ENCODE measurements at places on chromosomes 7 and 10.

DNA sequence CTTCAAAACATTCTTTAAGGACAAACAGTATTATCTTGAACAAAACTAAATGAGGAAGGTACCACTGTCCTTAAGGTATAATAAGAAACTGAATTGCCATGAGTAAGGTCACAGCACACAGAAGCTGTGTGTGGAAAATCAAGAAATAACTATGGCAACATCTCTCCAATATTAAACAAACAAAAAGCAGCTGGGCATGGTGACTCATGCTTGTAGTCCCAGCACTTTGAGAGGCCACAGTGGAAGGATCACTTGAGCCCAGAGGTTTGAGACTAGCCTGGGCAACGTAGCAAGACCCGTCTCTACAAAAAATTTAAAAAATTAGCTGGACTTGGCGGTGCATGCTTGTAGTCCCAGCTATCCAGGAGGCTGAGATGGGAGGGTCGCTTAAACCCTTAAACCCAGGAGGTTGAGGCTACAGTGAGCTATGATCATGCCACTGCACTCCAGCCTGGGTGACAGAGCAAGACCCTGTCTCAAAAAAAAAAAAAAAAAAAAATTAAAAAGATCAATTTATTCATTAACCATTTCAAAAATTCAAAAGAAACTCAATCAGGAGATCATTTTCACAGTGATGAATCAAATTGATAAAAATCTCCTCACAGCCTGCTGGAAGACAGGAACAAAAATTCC lies 195.4 kb downstream of the SKIDA1 start:
- DNase-seq, result peak; percentile 89

DNA sequence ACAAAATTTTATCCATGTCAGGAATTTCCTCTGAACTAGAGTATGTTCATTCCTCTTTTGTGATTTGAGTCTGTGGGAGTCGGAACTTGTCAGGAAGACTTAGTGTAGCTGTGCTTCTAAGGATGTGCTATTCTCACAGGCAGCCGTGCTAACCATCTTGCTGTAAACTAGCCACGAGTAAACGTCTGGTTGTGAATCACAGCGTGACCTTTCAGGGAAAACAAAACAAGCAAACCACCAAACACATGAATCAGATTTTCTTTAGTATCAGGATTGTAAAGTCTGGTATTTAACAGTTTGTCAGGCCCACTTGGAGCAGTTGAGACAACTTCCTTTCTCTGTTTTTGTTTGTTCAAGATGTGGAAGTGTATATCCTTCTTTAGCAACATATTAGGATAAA lies 32.0 kb downstream of the AUTS2 start:
- DNase-seq, result peak; percentile 88

DNA sequence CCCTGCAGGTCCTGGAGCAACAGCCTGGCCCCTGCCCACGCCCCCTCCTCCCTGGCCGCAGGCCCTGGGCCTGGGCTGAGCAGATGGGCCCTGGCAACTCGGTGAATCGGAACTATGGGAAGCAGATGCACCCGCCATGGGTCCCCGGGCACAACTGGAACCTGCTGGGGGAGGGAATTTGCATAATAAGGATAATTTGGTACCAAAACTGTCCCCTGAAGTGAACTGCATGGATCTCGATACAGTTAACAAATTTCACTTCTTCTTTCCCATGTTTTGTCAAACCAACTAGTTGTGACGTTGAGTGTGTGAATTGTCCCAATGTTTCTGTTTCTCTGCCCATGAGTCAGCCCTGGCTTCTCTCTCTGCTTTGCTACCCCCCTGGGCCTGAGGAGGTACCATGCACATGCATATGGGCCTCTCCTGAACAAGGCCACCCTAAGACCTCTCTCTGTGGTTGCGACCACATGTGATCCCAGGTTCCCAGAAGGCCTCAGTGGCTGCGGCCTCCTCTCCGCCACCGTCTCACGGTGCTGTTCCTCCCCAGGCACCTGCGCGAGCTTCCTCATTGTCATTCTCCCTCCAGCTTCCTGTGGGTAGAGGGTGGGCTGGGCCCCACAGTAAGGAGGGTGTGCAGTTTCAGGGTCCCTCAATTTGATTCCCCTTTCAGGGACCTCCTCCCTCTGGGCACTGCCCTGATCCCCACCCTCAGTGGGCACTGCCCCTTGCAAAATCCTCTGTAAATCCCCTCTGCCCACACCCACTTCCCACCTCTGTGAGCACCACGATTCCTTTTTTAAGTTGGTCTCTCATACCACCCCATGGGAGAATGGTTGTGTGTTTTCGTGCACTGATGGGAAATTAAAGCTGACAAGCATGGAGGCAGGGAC lies 40.0 kb downstream of the FIGNL1 start:
- no peak for DNase-seq

GRCh38 chr7:114842551-114843065 lies 79.3 kb upstream of the MDFIC start:
- no peak for DNase-seq

DNA sequence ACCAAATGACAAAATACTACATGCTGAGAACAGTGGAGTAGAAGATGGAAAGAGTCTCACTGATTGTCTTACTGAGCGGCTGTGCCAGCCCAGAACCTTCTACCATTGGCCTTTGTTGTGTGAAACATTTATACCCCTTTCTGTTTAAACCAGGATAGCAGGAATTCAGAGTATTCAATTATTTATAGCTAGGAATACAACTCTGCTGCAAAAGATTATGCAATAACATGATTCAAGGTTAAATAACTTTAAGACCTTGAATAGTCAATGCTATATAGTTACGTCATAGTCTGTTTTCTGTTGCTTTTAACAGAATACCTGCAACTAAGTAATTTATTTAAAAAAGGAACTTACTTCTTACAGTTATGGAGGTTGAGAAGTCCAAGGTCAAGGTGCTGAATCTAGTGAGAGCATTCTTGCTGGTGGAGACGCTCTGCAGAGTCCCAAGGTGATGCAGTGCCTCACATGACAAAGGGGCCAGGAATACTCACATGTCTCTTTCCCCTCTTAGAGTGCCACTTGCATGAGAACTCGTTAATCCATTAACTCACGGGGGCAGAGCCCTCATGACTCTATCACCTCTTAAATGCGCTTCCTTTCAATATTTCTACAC lies 371.8 kb downstream of the MDFIC start:
- no peak for DNase-seq

DNA sequence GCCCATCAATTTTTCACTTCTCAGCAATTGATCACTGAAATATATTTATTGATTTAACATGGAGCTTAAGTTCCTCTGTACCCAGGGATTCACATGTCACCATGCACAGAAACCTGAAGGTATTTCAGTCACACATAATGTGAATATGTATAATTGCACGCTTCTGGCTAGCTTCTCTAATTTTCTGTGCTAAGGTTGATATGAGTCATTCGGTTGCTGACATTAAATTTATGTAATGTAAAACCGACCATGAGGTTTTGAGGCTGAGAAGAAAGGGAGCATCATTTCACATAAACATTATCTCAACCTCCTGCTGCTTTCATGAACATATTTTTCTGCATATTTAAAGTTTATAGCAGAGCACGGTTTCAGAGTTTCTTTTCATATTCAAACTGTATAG lies 381.0 kb upstream of the TPK1 start:
- DNase-seq, result no peak

DNA sequence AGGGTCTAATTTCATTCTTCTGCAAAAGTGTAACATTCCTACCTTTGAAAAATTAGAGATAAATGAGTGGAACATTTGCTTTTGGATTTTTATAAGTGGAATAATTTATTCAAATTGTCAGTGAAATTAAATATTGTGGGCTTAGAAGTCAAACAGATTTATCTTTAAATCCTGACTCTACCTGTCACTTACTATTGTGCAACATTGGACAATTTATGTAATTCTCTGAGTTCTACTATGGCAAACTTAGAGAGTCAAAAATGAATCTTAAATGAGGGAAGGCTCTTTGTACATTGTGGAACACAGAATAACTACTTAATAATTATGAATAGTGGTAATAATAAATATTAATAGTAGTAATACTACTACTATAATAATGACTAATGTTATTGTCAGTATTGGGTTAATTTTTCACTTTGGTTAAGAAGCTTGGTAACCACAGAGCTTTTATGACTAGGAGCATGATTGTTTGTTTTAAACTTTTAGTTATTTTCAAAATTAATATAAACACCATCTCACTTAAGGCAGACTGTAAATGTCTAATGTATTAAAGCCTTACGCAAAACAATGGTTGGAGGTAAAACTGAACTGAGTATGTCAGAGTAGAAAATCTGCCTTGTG lies 70.0 kb downstream of the PRKG1 start:
- DNase-seq, result no peak

DNA sequence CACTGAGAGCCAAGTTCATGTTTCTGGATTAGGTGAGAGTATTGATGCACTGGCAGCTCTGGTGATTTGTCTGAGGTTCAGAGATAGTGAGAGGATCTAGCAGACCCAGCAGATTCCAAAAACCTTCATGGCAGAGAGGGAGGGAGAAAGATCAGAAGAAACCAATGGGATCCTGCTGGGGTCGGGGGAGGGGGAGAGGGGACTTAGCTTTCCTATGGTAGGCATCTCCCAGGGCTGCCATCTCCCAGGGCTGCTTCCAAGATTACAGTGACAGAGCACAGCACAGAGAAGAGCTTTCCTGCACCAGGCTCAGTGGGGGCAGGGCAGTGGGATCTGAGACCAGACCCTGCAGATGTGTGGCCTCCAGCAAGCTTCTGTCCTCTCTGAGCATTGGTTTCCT lies 76.8 kb upstream of the GDF10 start:
- DNase-seq, result no peak

- no peak for DNase-seq
Observed at GRCh38 chr7:28533267-28533666, 120.9 kb downstream of the CREB5 start.

DNA sequence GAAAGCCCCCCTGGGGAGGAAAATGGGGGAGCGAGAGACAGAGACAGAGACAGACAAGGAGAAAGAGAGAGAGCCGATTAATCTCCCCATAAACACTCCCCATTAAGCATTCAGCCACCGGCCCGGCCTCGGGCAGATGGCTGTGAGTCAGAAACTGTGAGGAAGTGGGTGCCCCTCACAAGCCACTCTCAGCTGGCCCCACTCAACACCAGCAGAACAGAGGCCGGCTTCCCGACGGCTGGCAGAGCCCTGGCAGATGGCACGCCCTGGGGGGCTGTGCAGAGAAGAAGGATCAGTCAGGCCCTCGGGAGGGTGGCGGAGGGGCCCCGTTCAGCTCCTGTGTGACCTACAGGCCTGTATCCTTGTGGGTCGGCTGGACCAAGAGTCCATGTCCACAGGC lies 41.2 kb downstream of the CAMK2B start:
- DNase-seq, result no peak

- peak; percentile 6 for DNase-seq
Observed at GRCh38 chr7:27435461-27435860, 192.9 kb downstream of the EVX1 start.

- DNase-seq, result no peak
Observed at GRCh38 chr10:51800121-51800520, 100.7 kb upstream of the CSTF2T start.

DNA sequence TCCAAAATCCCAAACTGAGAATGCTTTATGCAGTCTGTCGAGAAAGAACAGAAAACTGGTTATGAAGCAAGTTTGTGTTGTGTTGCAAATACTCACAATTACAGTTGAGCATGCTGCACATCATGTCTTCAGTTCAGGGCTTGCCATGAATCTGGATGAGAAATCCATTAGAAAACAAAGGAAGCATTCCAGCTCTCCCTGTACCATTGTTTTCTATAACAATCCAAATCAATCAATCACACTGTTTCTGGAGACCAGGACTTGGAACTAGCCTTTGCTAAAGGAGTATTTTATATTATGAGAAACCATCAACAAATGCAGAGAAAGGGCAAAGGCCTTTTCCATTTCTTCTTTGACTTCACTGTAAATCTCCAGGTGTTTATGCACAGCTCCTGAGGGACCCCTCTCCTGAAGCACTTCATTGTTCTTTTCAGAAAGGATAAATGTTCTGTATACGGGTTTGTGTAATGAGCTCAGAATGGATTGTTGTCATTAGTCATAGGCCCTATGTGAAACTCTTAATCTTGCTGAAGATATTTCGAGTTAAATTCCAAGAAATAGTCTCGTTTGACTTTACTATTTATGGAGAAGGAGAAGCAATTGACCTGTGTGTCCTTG lies 364.7 kb upstream of the POM121L12 start:
- no peak for DNase-seq

GRCh38 chr7:55065079-55065478 lies 46.3 kb downstream of the EGFR start:
- peak; percentile 97 for DNase-seq

DNA sequence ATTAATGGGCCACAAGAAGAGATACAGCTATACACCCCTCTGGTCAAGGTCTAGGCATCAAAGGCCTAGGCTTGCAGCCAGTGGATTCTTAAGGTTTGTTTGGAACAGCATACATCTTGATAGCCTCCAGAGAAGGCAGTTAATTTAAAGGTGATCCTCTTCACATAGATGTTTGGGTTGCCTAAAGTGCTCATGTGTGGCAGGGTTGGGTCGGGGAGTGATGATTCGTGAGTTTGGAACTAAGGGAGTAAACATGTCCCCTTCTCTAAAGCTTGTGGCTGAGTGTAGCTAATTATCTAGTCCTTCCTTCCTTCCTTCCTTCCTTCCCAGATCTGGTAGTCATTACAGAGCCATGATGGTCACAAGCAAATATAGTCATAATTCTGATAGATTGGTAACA lies 12.4 kb downstream of the PCLO start:
- DNase-seq, result no peak

- no peak for DNase-seq
Observed at GRCh38 chr7:47355684-47356083, 226.2 kb downstream of the TNS3 start.

- DNase-seq, result no peak
Observed at GRCh38 chr7:27152816-27153442, 546 bp upstream of the HOXA3 start.

DNA sequence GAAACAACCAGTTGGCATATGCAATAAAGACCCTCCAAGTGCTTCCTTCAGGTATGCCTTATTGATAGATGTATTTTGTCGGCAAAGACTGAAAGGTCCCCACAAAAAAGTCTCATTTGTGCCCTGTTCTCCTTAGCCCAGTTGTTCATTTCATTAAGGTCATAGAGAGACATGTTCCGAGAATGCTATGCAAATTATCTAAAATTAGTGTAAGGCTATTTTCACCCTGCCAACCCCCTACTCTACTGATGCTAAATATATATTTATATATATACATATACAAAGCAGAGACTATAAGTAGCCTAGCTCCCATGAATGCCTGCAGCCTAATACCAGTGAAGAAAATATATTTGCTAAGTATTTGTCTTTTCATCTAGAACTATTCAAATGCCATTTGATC lies 96.7 kb upstream of the ADO start:
- no peak for DNase-seq
